ENCODE measurements at places on chromosomes 16 and 17.

DNA sequence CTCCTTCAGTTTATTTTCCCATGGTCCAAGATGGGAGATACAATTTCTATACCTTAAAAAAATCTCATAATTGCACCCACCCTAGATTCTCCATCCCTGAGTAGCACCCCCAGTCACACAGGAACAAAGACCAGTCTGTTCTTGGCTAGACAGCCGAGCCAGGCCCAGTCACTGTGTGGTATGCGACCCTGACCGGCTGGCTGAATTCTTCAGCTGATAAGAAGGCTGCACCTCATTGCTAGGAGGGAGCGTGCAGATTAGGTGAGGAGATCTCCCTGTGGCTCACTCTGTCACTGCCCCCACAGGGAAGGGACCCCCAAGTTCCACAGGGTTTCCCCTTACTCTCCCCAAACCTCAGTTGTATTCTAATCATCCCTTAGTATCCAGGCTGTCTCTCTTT lies 138.7 kb downstream of the SALL1 start:
- DNase-seq: no peak
- no peak overlapping the region for H3K27ac ChIP-seq
- H3K4me3 ChIP-seq: no peak overlapping the region
- H3K4me1 ChIP-seq: no peaks in the 10 kb centered on the region

DNA sequence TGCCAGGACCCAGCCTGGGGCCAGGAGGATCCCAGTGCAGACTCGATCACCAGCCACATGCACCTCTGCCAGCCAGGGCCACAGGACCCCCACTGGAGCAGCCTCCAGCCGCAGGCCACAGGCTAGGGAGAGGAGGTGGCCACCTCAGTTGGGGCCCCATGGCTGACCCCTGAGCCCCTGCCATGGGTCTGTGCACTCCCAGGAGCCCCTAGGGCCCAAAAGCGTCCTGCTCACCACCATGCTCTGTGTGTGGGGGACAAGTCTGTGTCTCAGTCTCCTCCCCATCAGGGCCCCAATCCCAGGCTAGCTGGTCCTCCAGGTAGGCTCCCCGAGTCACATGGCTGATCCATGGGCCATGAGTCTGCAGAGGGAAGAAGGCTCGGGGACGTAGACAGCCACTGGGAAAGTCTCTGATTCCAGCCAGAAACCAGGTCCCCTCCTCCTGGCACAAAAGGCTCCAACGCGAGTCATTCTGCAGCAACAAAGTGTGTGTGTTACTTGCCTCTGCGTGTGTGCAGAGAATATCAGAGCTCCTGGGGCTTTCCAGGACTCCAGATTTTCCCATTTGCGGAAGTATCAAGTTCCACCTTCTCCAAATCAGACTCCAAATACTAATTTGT lies 6.1 kb upstream of the PRSS8 start:
- H3K36me3 ChIP-seq: no peaks in the 10 kb centered on the region
- H3K4me3 ChIP-seq: no peak overlapping the region
- peaks cover 43% of the 10 kb centered on the region for H3K4me1 ChIP-seq

DNA sequence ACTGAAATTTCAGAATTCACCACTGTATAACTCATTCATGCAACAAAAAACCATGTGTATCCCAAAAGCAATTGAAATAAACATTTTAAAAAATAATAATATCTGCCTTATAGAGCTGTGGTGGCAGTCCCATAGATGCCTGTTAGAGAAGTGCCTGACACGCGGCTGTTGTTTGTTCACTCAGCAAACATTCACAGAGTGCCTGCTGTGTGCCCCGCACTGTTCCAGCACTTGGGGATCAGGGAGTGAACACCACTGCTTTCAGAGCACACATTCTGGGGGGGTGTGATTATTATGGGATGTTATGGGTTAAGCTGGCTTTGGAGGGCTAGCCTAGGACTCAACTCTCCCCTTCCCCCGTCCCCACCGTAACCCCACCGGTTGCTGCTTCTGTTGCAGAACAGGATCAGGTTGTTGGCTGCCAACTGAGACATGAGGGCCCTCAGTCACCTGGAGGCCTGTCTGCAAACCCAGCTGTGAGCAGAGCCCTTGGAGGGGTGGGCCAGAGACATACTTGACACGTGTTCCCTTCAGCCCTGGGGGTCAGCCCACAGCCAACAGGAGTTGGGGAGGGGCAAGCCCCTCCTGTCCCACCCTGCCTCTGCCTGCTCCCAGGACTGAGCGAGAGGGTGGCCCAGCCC lies 103.3 kb upstream of the CIBAR2 start:
- H3K4me3 ChIP-seq: no peak overlapping the region
- H3K27ac ChIP-seq: no peak overlapping the region
- peaks cover 2% of the 10 kb centered on the region for H3K4me1 ChIP-seq
- H3K27me3 ChIP-seq: no peaks in the 10 kb centered on the region
- DNase-seq: no peak

DNA sequence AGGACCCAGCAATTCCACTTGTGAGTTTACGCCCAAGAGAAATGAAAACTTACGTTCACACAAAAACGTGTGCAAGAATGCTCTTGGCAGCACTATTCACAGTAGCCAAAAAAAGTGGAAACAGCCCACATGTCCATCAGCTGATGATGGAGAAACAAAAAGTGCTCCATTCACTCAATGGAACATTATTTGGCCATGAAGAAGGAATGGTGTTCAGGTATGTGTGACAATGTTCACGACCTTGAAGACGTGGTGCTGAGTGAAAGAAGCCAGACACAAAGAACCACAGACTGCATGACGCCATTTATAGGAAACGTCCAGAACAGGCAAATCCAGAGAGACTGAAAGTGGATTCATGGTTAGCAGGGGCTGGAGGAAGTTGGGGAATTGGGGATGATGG lies 84.9 kb downstream of the ZDHHC7 start:
- no peaks in the 10 kb centered on the region for H3K36me3 ChIP-seq
- no peaks in the 10 kb centered on the region for H3K27me3 ChIP-seq
- no peak for DNase-seq

GRCh38 chr16:57315416-57315815 lies 30.9 kb upstream of the PLLP start:
- H3K27ac ChIP-seq: no peak overlapping the region
- no peaks in the 10 kb centered on the region for H3K27me3 ChIP-seq
- H3K36me3 ChIP-seq: no peaks in the 10 kb centered on the region
- no peak overlapping the region for H3K4me3 ChIP-seq
- H3K4me1 ChIP-seq: no peaks in the 10 kb centered on the region
- DNase-seq: no peak

- no peaks in the 10 kb centered on the region for H3K36me3 ChIP-seq
- H3K27me3 ChIP-seq: peaks cover 8% of the 10 kb centered on the region
- no peak for DNase-seq
These were observed 36.8 kb downstream of the HS3ST3B1 start for GRCh38 chr17:14337596-14338079.

GRCh38 chr17:15255713-15256454 lies 9.2 kb downstream of the PMP22 start:
- no peak overlapping the region for H3K27ac ChIP-seq
- DNase-seq: no peak
- H3K4me1 ChIP-seq: peaks cover 4% of the 10 kb centered on the region

GRCh38 chr16:87701505-87701921 lies 64.3 kb downstream of the KLHDC4 start:
- no peaks in the 10 kb centered on the region for H3K4me1 ChIP-seq
- H3K4me3 ChIP-seq: no peak overlapping the region
- DNase-seq: no peak
- H3K27ac ChIP-seq: no peak overlapping the region
- peaks cover 61% of the 10 kb centered on the region for H3K36me3 ChIP-seq

DNA sequence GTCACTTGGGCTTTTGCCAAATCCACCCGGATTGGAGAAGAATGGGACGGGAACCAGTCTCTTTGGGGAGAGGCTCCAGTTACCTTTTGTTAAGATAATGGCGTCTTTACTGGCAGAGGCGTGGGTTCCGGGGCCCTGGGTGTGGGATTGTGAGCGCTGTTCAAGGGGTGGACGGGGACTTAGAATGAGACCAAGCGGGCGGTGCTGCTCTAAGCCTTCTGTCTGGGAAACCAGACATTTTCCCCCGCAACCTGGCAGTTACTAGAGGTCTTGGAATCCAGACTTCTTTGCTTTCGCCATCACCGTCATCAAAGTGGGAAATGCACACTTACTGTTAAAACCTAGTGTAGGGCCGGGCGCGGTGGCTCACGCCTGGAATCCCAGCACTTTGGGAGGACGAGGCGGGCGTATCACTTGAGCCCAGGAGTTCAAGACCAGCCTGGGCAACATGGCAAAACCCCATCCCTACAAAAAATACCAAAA lies 706 bp downstream of the TEN1 start:
- DNase-seq: no peak
- peak overlapping the region; percentile 92 for H3K27ac ChIP-seq
- H3K27me3 ChIP-seq: no peaks in the 10 kb centered on the region
- peaks cover 59% of the 10 kb centered on the region for H3K4me1 ChIP-seq
- peaks cover 13% of the 10 kb centered on the region for H3K36me3 ChIP-seq

DNA sequence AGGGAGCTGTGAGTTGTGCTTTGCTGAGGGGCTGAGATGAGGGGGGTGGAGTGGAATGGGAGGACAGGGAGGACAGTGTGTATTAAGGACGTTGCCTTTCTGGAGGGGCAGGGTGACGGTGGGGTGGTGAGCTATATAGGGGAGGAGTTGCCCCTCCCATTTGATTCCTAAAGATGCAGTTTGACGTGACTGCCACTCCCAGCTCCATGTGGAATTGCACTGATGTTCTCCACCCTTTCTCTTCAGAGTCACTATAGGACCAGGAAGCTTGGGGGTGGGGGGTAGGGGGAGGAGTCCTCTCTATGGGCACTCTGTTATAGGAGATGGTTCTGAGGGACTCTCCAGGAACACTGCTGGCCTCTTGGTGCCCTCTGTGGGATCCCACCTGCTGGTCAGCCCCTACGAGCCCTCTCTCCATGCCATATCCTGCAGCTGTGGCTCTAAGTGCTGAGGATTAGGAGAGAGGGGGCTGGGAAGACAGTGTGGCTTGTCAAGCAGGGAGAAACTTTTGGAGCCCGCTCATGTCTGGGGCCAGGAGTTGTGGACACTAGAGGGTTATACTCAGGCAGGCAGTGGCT lies 3.8 kb upstream of the NGFR start:
- no peaks in the 10 kb centered on the region for H3K36me3 ChIP-seq
- H3K4me1 ChIP-seq: no peaks in the 10 kb centered on the region
- DNase-seq: no peak
- peaks cover 64% of the 10 kb centered on the region for H3K27me3 ChIP-seq

GRCh38 chr17:34726536-34727384 lies 147.4 kb downstream of the TMEM132E start:
- DNase-seq: no peak
- no peak overlapping the region for H3K27ac ChIP-seq
- H3K4me3 ChIP-seq: no peak overlapping the region
- H3K36me3 ChIP-seq: no peaks in the 10 kb centered on the region
- no peaks in the 10 kb centered on the region for H3K4me1 ChIP-seq
- H3K27me3 ChIP-seq: peaks cover 9% of the 10 kb centered on the region

DNA sequence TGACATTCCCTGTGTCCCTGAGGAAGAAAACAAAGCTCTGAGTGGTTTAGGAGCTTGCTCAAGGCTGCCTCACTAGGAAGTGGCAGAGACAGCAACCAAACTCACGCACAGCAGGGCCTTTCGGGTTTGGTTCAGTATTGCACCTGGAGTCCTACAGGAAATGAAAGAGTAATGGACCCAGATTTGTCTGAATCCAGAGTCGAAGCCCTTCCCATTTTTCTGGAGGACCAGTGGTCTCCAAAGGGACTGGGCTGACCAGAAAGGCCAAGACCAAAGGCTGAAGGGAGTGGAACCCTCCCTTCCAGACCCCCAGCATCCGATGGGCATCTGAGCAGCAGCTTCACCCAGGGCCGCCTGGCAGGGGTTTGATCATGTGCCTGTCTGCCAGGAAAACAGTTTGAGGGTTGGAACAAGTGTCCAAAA lies 85.5 kb upstream of the RPL38 start:
- H3K27ac ChIP-seq: no peak overlapping the region
- H3K36me3 ChIP-seq: no peaks in the 10 kb centered on the region
- no peak overlapping the region for H3K4me3 ChIP-seq
- no peaks in the 10 kb centered on the region for H3K27me3 ChIP-seq

DNA sequence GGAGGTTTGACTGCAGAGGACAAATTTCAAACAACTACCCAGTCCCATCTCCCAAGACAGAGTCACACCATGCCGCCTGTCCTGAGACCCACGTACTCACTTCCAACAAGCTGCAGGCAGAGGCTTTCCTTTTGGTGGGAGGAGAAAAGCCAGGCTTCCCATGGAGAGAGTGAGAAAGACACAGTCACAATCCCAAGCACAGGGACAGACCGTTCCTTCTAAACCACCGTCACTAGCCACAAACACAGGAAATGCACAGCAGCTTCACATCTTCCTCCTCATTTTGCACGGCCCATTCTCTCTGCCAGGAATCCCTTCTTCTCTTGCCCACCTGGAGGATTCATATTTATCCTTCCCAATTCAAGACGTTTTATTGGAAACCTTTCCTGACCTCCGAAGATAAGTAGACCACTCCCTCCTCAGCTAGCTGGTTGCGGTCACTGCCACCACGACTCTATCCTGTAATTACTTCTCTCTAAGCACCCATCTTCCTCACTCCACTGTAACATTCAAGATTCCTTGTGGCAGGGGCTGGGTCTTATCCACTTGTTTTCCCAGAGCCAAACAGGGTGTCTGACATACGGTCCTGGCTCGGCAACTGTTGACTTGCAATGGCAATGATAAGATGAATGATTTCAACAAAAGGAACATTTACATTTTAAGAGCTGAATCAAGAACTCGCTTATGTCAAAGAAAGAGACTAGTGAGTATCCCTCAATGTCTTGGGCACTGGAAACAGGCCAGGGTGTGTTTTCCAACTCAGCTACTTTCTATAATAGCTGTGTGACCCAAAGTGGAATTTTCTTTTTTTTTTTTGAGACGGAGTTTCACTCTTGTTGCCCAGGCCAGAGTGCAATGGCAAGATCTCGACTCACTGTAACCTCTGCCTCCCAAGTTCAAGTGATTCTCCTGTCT lies 87.6 kb downstream of the XYLT1 start:
- no peaks in the 10 kb centered on the region for H3K4me1 ChIP-seq
- no peaks in the 10 kb centered on the region for H3K27me3 ChIP-seq
- no peak for DNase-seq
- no peaks in the 10 kb centered on the region for H3K36me3 ChIP-seq
- H3K27ac ChIP-seq: no peak overlapping the region
- H3K4me3 ChIP-seq: no peak overlapping the region

GRCh38 chr17:31461227-31461810 lies 69.8 kb downstream of the RAB11FIP4 start:
- H3K4me3 ChIP-seq: no peak overlapping the region
- no peaks in the 10 kb centered on the region for H3K36me3 ChIP-seq
- H3K27me3 ChIP-seq: no peaks in the 10 kb centered on the region

DNA sequence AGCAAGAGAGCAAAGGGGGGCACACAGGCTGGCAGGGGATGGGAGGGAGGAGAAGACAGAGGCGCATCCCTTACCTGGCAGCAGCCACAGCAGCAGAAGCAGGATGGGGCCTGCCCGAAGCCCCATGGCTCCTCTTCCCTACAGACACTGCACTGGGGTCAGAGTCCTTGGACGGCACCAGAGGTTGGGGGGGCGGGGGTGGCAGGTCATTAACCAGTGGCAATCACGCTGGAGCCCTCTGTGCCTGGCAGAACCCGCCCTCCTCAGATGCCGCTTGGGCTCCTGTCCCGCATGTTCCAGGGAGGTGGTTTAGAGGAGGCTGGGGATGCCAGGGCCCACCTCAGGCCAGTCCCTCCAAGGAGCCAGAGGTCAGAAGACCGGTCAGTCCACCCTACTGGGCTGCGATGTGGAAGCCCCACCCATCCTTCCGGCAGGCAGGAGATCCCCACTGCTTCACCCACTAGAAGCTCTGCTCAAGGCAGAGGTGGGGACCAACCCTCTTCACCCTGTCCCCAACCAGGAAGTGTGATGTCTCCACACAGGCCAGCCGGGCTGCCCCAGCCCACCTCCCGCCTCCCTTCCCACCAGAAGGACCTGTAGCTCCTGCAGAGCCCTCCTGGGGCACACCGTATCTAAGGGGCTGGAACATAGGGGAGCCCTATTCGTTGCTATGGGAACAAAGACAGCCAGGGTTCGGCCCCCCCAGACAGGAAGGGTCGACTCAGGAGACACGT lies 11.7 kb downstream of the ZG16B start:
- no peak for DNase-seq
- no peaks in the 10 kb centered on the region for H3K27me3 ChIP-seq
- no peak overlapping the region for H3K27ac ChIP-seq
- no peak overlapping the region for H3K4me3 ChIP-seq
- H3K36me3 ChIP-seq: no peaks in the 10 kb centered on the region

All from small intestine (tissue), 16 donors.